ENCODE measurements at places on chromosomes 3 and 15. TPM values are rescaled to one million over a fixed set of nuclear protein-coding genes. Genes with fewer than 3 reads are reported as not detected.

The LPP gene
- total RNA-seq: 56.7 TPM

The SH2D7 gene
- total RNA-seq: not detected

The EPHB3 gene
- total RNA-seq: not detected

The DIS3L gene
- total RNA-seq: 20.5 TPM

The RTP4 gene
- total RNA-seq: 6.7 TPM

The MESP1 gene
- 2.3 TPM for total RNA-seq

The EBLN2 gene
- 15.5 TPM for total RNA-seq

The MAGEF1 gene
- 7.8 TPM for total RNA-seq

The TRH gene
- not detected for total RNA-seq

The GOLGA6L4 gene
- total RNA-seq: 2.7 TPM

The CRTC3 gene
- 44.1 TPM for total RNA-seq

The GPR171 gene
- total RNA-seq: 21.3 TPM

The OTOL1 gene
- total RNA-seq: not detected

The TMEM158 gene
- 2.5 TPM for total RNA-seq

DNA sequence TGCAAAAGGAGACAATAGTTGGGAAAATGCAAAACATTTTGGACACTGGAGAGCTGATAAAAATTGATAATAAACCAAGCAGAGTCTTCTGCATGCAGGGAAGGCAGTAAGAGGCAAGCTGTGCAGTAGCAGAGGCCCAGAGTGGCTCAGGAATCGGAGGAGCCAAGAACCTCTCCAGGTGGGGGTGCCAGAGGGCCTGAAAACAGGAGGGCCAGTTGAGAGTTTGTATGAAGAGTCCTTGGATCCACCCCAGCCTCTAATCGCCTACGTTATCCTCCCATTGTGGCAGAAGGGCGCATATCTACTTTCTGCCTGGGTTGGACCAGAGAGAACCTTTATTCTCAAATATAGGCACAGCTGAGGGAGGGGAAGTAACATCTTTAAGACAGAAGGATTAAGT, 48.9 kb upstream of the RBP1 start:
- DNase-seq: no peak

GRCh38 chr3:138097192-138098172, 17.9 kb downstream of the DZIP1L start:
- DNase-seq: no peak

GRCh38 chr3:105415951-105416350, 49.2 kb downstream of the ALCAM start:
- no peak for DNase-seq

GRCh38 chr3:43290956-43291355, 4.6 kb downstream of the SNRK start:
- DNase-seq: no peak

DNA sequence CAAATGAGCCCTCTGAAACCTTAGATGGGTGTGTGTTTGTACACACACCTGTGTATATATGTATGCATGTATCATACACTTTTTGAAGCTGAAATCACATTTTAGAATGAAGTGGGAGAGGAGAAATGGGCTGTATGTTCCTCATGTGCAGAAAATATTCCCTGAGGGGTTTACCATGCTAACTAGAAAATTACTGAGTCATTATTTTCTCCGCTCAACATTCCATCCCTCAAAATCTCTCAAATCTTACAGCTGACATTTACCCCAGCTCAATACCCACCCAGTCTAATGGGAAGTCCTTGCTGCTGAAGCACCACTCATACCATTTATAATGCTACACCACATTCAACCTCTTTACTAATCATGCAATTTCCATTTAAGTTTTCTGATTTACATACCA, 138.6 kb downstream of the P2RY1 start:
- DNase-seq: no peak

DNA sequence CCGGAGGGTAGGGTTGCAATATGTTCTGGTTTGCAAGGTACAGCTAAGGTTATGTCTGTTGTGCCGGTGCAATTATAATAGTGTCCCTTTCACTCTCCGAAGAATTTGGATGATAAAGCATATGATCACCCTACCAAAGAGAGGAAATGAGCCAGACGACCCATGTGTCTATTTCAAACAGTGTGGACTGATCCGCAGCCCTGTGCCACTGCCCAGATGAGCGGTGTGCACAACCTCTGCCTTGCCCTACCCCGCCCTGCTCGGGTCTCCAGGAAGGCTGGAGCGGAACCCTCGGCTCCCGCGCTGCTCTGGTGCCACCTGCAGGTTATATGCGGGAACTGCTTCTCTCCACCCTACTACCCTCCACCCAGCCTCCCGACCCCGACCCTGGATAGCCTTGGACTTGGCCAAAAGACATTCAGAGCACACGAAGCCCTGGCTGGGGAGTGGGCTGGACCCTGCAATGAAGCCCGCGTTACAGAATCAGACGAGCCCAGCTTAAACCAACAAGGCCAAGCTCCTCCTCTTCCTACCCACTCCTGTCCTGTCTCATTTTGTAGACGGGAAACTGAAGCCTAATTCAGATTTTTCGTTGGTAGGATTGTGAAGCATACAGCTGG, 68.4 kb upstream of the CHRNB4 start:
- DNase-seq: no peak

DNA sequence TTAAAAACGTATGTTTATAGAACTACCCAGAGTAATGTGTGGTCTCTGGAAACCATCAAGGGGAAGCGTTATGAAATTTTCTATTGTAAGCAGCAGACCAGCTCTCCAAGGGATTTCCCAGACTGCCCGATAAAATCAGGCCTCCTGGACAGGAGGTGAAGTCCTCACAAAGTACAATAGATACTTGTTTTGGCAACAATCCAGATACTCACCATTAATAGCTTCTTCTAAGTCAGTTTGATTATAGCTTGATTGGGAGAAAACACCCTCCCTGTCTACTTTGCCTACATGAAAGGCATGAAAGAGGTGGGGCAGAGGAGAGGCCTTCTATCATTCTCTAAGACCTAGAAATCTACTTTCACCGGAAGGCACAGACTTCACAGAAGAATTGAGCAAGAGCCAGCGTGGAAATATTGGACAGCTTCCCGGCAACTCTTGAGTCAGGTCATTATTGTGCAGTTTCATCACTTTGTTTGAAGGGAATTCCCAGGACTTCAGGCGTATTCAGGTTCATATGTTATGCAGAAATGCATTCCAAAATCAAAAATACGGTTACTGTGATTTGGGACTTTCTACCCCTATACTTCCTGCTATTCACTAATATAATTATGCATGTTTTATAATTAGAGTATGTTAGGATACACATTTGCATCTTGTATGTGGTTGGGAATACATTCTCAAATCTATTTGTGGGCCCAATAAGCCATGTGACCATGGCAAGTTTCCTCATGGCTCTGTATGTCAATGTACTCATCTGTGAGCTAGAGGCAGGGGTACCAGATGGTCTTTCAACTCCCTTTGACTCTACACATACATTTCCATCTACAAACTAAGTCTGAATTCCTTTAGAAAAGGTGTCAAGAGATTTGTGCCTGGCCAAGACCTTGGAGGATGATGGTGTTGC, 103.5 kb downstream of the CD47 start:
- DNase-seq: no peak
